ENCODE measurements at places on chromosomes 5 and 9. TPM values are rescaled to one million over a fixed set of nuclear protein-coding genes. Genes with fewer than 3 reads are reported as not detected.

DNA sequence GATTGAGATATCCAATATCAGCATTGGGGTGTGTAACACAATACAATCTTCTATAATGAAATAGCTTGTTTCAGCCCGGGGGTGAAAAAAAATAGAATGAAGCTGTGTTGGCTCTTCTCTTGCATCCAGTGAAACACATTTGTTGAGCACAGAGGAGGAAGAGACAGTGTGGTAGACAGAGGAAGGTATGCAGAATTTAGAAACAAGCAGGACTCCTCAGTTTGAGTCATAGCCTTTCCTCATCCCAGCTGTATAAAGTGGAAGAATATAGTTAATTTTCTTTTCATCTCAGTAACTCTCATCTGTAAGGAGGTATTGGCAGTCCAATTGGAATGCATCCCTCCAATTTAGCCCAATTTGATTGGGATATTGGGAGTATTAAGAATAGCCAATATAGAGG is 302.2 kb upstream of the VLDLR start:
- DNase-seq = no peak

DNA sequence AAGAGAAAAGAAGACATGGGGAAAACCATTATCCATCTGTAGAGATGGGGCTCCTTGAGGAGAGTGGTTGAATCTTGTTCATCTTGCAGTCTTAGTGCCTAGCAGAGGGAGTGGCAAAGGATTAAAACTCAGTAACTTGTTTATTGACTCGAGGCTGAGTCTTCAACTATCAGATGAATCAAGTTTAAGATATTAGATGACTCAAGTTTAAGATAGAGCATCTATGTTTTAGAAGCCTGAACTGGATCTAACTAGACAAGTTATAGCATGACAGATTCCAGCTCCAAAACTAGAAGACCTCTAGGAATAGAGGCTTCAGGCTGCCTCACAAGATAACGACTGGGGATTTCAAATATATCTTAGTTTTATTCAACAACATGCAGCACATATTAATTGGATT is 2277.2 kb upstream of the WWC1 start:
- no peak for DNase-seq

DNA sequence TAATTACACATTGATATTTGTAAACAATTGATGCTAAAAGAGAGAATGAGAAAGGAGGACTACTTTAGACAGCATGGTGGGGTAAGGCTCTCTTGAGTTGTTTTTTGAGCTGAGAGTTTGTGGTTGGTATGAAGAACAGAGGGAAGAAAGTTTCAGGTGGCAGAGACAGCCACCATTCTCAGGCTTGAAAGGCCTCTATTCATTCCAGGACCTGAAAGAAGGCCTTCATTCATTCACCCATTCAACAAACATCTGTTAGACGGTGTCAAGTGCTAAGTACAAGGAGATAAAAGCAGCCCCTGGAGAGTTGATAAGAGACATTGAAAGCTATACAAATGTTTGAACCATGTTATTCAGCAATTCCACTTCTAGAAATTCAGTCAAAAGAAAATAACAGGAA is 21.7 kb upstream of the ADAM19 start:
- DNase-seq = no peak

GRCh38 chr5:176632745-176633144 is 2.3 kb downstream of the EIF4E1B start:
- DNase-seq = no peak

DNA sequence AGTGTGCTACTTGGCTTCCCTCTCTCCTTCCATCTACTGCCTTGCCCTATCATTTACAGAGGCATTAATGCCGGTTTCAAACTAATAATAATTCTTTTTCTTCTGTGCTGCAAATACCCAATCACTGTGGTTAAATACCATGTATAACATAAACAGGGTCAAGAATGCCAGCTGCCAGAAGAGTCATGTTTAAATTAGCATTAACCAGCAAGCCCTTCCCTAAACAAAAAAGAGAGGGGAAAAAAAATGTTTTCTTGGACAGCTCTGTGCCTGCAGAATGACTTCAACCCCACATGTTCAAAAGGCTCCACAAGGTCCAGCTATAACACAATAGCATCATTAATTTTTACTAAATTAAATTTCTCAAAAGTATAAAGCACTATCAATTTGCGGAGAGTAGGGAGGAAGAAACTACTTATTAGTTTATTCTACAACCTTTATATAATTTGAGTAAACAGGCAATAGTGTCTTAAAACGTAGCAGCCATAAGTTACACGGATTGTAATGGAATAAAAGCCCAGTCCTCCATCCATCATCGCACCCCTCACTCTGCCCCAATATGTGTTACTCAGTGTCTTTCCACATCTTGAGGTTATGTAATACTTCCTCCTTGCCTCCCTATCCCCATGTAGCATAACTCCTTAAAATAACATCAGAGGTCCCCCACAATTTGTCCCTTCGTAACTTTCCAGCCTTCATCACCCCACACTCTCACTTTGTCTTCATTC is 3.9 kb downstream of the LPAR1 start:
- no peak for DNase-seq

GRCh38 chr5:135565266-135565665 is 13.5 kb downstream of the CXCL14 start:
- DNase-seq = no peak

- DNase-seq = peak; percentile 37
These were observed 147.5 kb upstream of the FGF10 start for GRCh38 chr5:44536650-44537260.

DNA sequence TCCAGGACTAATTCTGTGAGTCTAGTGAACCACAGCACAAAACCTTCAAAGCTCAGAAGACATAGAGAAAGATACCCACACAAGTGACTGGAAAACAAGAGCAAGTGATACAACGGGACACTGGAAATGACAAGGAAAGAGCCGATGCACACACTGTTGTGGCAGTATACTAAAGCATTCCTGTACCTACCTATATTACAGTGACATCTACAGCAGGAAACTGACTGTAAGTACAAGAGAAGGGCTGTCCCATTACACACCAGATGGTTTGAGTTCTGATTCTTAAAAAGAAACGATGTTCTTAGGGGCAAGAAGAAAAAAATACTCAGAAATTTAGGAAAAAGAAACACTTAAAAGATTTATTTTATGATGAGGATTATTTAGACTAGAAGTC is 18.5 kb downstream of the TMEM245 start:
- peak; percentile 17 for DNase-seq

Gene TUBB4B
- 110 TPM for total RNA-seq

Gene AJM1
- 1.4 TPM for total RNA-seq

All from lung microvascular endothelial cell (primary cell).